ENCODE measurements at places on chromosomes 3 and 15.

GRCh38 chr3:127482216-127483004 is 108.1 kb downstream of the TPRA1 start:
- DNase-seq, result peak; percentile 46

GRCh38 chr3:171459137-171459941 is 866 bp downstream of the TNIK start:
- DNase-seq, result peak; percentile 37

GRCh38 chr3:188468196-188468595 is 314.2 kb downstream of the LPP start:
- DNase-seq, result no peak

- peak; percentile 64 for DNase-seq
Observed at GRCh38 chr3:14208977-14209394, 30.4 kb downstream of the LSM3 start.

GRCh38 chr15:31333820-31334219 is 7.2 kb downstream of the KLF13 start:
- DNase-seq, result no peak

- DNase-seq, result peak; percentile 72
Observed at GRCh38 chr15:67521783-67522568, 1.0 kb downstream of the C15orf61 start.

DNA sequence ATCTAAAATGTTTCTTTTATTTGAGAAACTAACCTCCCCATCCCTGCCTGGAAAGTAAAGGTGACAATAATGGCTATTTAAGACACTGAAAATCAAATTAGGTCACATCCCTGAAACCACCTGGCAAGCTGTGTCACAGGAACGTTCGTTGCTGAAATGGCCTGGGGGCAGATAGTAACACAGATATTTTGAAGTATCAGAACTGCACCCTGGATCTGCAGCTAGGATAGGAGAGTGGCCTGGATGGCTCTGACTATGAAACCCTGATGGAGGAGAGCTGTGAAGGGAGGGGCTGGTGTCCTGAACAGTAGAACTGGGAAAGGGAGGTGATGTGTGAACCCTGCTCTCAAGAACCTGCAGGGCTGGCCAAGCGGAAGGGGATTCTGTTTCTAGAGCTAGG is 648.3 kb upstream of the CFAP20DC start:
- DNase-seq, result no peak

DNA sequence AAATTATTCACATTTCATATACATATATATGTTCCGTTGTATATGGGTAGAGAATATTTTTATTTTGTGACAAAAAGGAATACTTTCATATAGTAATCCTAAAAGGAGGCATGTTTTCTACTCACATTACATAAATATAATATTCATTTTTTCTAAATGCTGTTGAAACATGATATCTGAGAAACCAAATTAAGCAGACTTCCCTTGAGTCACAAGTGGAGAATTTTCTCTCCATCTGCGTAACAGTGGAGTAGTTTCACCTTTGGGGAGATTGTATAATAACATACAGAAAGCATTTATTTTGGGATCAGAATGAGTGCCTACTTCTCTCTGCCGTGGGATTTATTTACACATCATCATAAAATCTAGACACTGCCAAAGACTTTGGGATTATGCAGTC is 849.8 kb downstream of the NSUN3 start:
- no peak for DNase-seq

GRCh38 chr3:30350011-30350410 is 256.4 kb upstream of the TGFBR2 start:
- peak; percentile 43 for DNase-seq

GRCh38 chr3:59480486-59480995 is 430.7 kb upstream of the CFAP20DC start:
- peak; percentile 79 for DNase-seq

DNA sequence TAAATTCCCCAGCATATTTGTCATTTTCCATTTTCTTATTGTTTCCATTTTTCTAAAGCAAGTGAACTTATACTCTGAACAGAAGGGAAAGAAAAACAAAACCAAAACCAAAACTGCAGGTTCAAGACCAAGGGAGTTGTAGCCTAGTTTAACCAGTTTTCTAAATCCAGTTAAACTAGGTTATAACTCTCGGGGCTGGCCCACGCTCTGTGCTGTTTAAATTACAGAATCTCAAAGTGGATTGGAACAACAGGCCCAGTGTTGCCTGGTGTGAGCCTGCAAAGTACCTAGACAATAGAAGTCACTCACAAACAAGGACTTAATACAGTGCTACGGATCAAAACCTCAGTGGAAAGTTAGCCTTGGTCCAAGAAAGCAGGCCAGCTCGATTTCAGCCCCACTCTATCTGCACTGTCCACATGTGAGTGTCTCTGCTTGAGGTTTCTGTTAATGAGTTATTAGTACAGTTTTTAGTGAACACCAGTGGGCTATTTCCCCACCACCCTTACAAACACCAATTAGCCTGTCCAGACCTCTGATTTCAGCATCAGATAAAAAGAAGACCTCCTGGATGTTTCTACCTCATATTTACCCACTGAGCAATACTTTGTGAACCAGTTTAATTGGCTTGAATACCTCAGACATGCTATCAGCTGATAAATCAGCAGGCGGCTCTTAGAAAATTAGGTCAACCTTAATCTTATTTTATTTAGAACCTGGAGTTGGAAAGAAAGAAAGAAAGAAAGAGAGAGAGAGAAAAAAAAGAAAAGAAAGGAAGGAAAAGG is 93.8 kb upstream of the PDZRN3 start:
- no peak for DNase-seq

DNA sequence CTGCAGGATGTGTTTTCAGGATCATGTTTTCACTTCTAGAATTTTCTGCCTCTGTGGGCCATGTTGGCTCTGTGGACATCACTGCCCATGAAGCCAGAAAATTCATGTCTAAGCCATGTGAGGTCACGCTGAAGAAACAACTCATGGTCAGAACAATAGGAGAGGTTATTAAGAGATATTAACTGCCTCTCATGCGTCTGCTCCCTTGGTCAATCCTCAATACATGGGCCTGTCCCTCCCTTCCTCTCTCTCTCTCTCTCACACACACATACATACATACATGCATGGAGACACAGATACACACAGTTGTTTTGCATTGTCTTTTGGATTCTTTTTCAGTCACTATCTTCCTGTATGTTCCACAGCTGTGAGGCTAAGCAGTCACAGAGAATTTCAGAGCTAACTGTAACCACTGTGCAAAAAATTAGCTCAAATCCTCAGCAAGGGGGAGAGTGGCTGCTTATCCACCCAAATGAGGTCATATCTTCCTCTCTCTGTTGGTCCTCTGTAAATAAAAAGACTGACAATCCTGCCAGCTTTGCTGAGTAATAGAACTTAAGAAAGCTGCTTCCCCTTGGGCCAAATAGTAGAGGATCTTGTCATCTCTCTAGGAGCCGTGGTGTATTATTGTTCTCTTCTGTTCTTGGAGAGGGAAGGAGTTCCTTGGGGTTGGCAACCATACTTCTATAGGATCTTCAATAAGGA is 45.6 kb downstream of the LRTM1 start:
- peak; percentile 96 for DNase-seq

DNA sequence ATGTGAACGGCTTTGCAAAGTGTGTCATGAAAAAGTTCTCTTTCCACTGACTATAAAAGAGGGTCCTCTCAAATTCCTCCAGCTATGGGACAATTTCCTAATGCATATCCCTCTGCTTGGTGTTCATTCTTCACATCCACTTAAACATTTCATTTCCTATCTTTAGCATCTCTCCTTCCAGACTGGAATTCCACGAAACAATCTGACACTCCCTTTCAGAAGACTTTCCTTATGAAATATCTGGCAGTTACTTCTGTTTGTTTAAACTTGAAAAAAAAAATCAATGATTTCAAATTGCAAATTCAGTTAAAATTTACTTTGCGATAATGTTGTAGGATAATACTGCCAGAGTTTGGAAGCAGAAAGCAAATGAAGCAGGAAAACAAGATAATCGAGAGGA is 105.8 kb upstream of the SELENOK start:
- DNase-seq, result no peak

DNA sequence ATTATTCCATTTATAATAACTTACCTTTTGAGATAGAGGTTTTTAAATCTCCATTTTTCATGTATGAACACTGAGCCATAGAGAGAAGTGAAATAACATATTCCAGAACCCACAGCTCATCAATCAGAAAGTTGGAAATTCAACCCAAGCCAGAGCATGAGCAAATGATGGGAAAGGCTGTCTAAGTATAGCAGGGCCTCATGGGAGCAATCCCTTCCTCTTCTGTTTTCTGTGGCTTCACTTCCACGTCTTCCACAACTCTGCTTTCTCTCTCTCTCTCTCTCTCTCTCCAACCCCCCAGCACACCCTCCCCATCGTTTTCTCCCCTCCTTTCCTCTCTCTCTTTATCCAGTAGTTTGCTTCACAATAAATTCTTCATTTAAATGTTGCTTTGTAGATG is 14.8 kb upstream of the IL1RAP start:
- no peak for DNase-seq

DNA sequence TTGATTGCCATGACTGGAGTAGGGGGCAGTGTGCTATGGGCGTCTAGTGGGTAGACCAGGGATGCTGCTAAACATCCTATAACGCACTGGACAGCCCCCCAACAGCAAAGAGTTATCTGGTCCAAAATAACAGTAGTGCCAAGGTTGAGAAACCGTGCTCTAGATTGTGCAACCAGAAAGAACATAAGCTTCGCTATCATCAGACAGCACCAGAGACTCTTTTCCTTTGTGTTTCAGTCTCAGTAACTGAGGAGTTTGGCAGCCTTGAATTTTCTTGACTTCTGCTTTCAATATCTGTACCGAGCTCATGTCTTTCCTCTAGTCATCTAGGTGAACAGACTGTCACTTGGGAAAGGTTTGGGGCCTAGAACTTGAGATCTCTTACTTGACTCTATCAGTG is 8.8 kb downstream of the ARID3B start:
- no peak for DNase-seq

DNA sequence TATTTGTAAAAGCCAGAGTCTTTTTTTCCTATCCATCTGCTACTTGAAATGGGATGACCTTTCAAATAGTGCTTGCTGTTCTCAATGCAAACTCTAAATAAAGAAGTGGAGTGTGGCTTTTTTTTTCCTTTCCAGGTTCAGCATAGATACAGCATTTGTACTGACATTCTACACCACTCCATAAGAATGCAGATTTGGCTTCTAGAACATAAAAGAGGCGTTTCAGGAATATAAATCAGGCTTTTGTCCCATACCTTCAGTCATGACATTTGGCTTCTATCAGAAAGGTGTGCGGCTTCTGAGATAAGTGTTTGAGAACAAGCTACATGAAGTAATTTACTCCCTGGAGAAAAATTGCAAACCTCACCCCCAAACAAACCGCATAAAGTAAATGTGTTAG is 553.1 kb downstream of the FHIT start:
- no peak for DNase-seq

DNA sequence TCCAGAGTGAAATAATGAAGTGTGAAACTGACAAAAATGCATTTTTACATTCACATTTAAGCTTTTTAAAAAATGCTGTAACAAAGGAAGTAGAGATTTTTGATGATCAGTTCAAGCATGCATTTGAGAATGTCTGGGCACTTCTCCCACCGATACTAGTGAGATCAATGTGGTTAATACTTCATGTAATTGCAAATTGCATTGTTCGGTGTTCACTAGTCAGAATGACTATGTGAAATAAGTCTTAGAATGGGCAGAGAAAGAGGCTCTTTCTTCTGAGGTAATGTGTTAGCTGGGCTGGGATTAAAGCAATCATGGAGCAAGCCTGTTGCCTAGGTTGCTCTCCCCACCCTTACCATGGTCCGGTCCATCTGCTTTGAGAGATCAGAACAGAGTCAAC is 587.0 kb upstream of the GRM7 start:
- no peak for DNase-seq

DNA sequence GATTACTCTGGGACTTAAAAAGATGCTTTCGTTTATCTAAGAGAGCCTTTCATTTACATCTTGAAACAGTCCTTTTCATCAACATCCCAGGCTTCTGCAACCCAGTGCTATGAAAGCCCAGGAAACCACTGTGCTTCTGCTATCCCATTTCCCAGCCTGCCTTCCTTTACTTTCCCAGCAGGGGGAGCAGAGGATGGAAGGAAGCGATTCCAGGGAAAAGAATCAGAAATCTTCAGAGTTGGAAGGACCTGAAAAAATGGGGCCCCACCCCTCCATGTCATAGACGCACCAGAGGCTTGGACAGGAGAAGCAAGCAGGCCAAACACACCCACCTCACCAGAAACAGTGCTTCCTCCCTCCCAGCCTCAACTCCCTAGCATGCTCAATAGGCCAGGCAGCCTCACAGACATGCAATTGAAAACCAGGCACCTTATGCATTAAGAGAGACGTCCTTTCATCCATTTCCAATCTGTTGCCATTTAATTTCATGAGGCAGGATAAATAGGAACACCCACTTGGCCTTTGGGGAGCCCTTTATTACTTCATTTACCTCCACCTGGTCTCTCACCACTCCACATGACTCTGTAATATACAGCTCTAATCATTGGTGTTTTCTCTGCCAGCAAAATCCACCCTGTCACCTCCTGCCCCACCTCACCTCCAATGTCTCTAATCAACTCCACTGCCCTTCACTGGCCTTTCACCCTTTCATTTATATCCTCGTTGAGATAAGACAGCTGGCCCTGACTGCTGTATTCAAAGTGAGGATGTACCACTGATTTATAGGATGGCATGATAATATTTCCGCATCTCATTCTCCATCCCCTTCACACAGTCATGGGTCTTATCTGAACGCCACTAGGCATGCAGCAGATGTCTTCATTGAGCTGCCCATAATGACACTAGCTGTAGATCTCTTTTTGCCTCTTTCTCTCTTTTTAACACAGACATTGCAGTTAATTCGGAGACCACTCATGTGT is 583.9 kb downstream of the NTRK3 start:
- DNase-seq, result peak; percentile 66

DNA sequence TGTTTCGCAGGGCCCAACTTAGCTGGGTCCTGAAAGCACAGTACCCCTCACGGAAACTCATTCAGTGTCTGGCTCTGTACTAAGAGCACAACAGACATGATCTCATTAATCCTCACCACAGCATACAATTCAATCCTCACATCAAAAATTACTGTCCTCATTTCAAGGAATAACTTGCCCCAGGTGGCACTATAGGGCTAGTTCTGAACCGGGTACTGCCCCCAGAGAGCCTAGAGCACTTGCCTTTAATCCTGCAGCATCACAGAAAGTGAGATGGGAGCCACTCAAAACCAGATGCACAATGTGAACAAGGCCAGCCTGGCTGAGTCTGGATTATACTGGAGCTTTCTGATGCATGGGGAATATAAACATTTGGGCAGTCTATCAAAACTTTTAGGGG is 122.6 kb downstream of the OSBPL10 start:
- DNase-seq, result no peak

DNA sequence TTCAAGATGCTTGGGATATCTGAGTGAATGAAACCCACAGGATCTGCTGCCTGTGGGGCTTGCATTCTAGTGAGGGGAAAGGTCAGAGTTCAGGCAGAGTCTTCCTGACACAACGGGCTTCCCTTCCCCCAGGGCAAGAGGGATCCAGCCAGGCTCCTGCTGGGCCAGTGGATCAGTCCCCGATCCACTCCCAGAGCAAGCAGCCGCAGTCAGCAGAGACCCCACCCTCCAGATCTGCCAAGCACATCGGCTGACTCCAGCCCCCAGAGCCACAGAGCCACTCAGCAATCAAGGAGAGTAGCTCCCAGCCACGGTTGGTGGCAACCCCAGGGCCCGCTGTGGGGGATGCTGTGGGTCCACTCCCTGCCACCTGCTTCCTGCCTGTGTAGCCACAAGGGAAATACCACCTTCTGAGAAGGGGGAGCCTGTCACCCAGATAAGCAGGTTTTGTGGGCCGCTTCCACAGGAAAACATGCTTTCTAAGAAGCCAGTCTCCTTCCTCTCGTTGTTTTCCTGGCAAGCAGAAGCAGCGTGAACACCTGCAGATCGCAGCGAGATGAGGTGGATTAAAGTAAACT is 44.9 kb downstream of the CPN2 start:
- DNase-seq, result no peak
